ENCODE measurements at places on chromosomes 2 and 18.

- ATAC-seq = peak; percentile 65
Measured at GRCh38 chr2:12504443-12504842, 212.3 kb upstream of the TRIB2 start.

- no peak for ATAC-seq
Measured at GRCh38 chr2:177275743-177276055, 11.2 kb upstream of the NFE2L2 start.

- no peak for ATAC-seq
Measured at GRCh38 chr18:34710934-34711333, 836 bp downstream of the DTNA start.

DNA sequence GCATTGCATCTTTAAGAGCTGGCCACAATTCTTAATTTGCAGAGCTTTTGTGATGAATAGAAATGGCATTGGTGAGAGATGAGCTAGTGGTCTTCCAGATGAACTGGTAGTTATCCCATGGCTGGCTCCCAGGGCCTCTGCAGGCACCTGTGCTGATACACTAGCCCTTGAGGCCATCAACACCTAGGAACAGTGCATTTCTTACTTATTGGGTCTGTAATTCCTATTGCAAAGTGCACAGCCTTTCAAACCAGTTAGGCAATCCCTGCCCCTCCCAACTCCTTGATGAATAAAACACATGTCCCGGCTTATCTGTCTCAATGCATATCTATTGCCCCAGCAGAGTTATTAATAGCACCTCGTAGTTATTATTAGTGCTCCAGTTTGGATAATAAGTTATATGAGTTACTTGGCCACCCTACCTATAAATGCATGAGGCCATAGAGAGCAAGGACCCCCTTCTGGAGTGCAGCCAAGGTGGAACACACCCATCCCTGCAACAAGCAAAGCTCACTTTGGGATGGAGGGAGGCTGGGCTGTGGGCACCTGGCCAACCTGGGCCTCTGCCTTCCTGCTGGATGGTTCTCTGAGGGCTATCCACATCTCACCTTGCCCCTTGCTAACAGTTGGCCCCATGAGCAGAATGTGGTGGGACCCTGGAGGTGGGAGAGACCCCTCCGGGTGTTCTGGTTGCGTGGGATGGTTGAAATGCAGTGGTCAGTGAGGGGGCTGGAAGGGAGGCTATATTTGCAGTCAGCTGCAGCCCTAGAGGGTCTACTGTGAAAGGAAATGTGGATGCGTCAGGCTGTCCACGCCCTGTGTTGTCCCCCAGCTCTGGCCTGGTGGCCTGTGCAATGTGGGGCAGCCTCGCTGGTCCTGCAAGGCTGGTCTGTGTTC lies 455.9 kb upstream of the HS6ST1 start:
- ATAC-seq = no peak

- no peak for ATAC-seq
Measured at GRCh38 chr2:124272261-124272841, 247.3 kb downstream of the CNTNAP5 start.

DNA sequence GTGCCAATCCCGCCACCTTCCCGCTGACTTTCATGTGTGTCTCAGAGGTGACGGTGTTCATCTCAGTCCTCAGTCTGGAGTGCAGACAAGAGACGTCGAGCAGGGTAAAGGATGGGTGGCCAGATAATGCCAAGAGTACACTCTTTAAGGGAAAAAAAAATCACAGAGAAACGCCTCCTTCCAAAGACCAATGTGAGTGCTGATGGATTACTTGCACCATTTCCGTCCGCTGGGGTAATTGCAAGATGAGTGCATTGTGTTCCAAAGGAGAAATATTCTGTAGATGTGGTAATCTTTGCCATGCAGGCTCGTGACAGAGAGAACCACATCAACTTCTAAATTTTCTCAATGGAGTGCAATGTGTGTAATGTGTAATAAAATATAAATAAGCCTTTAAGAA lies 81.0 kb downstream of the KLHL29 start:
- no peak for ATAC-seq

GRCh38 chr2:233563663-233564430 lies 2.7 kb downstream of the USP40 start:
- no peak for ATAC-seq

- no peak for ATAC-seq
Measured at GRCh38 chr2:60283626-60284025, 269.8 kb downstream of the BCL11A start.

DNA sequence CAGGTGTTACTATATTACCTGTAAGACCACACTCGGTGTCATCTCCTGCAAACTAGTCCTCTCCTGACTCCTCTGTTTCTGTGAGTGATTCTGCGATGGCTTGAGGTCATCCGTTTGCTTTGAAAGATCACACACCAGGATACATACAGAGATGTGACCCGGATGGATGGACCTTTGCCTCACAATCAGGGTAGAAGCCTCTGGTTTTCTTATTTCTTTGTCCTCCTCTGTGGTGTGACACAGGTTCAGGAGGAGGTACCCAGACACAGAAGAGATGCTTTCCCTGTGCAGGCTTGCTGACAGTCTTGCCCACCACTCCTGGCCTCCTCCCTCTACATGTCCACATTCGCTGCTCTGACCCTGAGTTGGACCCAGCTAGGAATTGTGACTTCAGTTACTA lies 34.6 kb downstream of the PSD4 start:
- ATAC-seq = no peak

- ATAC-seq = no peak
Measured at GRCh38 chr2:144248350-144249034, 271.4 kb downstream of the ZEB2 start.

DNA sequence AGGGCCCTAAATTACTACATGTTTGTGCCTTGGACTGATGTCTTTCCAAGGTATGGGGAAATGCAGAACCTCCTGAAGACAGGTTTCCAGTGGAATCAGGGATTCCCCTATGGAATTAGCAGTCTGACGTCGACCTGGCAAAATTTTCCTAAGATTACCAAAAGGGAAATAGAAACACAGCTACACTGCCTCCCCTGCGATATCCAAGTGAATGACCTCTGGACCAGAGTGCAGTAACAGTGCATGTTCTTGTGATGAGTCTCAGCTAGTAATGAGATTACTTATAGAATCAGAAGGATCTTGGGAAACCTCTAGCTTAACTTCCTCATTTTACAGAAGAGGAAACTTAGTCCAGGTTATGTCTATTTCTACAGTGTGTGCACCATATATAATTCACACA lies 21.3 kb upstream of the CHST9 start:
- ATAC-seq = no peak

DNA sequence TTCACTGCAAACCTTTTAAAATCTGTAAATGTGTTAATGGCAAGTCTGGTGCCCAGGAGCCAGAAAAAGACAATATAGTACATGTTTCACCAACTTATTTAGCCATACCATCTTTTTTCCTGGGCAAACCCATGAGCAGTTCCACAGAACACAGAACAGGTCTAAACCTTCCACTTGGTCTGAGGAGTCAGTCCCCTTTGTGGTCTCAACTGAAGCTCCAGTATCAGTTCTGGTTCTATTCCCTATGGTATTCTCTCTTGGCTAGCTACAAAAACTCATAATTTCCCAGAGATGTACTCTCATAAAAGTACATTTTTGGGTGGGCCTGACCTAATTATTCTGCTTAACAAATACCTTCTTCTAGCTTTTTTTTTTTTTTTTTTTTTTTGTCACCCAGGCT lies 31.2 kb downstream of the STK17B start:
- ATAC-seq = no peak

DNA sequence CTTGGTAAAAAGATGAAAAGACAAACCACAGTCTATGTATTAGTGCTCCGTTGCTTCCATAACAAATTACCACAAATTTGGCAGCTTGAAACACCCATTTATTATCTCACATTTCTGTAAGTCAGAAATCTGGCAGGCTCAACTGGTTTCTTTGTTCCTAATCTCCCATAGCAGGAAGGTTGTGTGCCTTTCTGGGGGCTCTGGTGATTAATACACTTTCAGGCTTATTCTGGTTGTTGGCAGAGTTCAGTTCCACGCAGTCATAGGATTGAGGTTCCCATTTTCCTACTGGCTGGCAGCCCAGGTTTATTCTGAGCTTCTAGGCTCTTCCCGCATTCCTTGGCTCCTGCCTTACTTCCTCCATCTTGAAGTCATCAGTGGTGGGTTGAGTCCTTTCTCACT lies 189.3 kb downstream of the ANAPC1 start:
- no peak for ATAC-seq

DNA sequence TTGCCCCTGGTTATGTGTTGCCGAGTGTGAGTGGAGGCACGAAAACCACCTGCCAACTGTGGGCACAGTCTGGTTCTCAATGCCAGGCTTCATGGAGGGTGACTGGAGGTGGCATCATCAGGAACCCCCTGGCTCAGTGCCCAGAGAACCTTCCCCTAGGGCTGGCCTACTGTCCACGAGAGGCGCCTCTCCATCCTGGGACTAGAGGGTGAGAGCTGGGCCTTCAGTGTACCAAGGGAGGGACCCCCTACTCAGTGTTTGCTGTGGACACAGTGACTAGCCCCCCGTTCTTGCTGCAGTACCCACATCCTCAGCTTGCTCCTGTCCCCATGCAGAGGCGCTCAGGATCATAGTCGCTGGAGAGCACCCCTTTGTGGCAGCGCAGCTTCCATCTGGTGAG lies 202.6 kb downstream of the HDAC4 start:
- ATAC-seq = no peak

- no peak for ATAC-seq
Measured at GRCh38 chr18:8946066-8946838, 156.2 kb upstream of the NDUFV2 start.

DNA sequence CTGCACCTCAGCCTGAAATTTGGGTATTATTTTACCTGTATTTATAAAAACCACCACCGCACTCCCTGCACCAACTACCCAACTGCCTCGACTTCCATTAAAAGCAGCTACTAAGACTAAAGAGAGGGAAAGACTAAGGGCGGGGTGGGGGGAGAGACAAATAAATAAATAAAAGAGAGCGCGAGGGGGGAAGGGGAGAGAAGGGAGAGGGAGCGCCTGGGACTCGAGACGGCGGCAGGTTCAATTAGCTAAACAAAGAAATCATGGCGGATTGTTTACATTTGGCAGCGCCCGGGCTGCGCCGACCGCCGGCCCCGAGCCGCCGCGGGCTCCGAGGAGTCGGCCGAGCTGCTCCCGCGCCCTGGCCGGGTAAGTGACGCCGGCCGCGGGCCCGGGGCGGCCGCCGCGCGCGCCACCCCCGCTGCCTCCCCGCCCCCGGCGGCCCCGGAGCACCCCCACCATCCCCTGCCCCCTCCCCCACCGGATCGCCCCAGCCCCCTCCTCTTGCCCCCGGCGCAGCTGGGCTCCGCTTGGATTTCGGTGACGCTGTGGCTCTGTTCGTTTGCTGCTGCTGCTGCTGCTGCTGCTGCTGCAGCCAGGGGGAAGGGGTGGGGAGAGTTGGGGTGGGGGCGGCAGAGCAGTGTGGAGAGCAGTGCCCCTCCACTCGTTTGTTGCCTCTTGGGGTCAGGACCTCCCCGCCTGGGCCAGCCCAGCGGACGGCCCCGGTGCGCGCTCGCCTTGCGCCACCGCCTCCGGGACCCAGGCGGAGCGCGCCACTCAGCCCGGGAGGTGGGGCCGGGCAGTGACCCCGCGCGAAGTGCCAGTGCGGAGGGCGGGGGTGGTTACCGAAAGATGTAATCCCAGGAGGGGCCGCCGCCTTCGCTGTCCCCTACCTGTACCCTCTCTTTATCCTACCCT lies 187.2 kb upstream of the FANCL start:
- ATAC-seq = no peak

DNA sequence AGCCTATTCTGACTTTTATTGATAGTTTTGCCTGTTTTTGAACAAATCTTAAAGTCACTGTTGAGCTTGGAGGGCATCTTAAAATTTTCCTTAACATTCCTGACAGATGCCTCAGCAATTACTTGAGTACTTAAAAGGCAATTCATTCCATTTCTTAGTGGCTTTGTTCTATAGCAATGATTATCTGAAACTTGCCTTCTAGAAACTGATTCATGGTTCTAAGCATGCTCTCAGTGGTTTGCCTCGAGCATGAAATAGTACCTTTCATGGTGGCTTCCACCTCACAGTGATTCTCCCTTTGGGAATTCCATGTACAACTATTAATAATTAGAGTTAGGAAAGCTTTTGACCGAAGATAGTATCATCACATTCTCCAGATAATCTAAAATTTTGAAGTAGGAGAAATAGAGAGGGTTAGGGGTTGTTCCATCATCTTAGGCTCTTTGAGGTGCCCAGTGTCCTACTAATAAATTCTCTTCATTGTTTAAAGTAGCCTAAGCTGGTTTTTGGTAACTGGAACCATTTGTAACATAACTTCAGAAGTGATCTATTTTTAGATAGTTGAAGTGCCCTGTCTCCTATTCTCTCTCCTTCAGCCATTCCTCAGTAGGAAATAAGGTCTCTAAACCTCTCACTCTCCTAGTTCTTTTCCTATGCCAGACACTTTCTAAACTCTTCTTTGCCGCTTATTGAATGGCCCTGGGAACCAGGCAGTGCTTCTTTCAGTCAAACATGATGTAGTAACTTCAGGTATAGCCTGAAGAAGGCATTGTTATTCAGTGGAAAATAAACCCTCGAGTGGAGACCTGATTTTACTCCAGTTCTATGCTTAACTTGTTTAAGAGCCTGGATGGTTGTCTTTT lies 156.1 kb downstream of the HAUS1 start:
- no peak for ATAC-seq

DNA sequence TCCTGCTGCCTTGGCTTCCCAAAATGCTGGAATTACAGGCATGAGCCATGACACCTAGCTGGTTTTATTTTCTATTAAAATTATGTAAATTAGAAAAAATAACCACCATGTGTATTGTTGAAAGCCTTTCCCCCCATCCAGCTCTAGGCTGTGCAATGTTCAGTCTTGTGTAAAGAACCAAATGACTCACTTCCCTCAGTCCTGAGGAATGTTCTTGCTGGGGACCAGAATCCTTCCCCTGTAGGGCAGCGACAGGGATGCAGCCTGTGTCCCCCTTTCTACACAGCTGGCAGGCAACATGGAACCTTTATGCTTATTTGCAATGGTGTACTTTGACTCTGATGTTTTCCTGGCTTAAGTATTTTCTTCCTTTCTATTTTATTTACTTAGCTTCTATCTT lies 29.4 kb downstream of the AOX1 start:
- ATAC-seq = no peak
